Activated CD4-positive, CD25-positive, alpha-beta regulatory T cell treated with anti-CD3 and anti-CD28 coated beads, Interleukin-2, amount 50 U/mL, for 16 hours (primary cell): ENCODE measurements at places on chromosomes 11 and 22.

DNA sequence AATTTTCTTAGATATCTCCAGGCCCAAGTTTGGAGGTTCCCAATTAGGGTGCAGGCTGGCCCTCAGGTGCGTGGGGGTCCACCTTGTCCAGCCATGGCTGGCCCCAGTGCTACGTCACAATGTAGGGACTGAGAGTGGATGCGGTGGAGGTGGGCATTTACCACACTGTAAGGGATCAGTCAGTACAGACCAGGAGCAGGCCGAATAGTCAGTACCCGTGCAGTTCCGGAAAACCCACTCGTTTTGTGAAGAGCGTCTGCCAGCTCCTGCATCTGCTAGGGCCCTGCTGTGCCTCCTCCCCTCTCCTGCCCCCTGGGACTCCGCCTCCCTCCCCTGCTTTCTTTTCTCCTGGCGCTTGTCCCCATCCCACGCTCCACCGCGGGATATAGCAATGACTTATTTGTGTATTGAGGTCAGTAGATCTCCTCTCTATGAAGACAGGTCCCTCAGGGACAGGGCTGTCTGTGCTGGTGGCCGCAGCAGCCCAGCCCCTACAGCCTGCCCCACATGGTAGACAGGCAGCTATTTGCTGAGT lies 50.4 kb upstream of the SEPTIN5 start:
- DNase-seq, result no peak

GRCh38 chr11:19861171-19861570 lies 148.5 kb downstream of the NAV2 start:
- DNase-seq, result no peak

GRCh38 chr11:15745266-15745665 lies 611.1 kb downstream of the SOX6 start:
- no peak for DNase-seq

GRCh38 chr11:117796872-117797529 lies at the start of gene DSCAML1:
Gene DSCAML1 (minus strand): TSS chr11:117797216. CDS start chr11:117797079, 137 bp downstream.
- no peak for DNase-seq

- DNase-seq, result no peak
These were observed 8.0 kb upstream of the HTATIP2 start for GRCh38 chr11:20355221-20356219.

GRCh38 chr11:34243600-34244464 lies 114.0 kb downstream of the ABTB2 start:
- DNase-seq, result no peak

- DNase-seq, result no peak
These were observed 4.8 kb downstream of the VPS26B start for GRCh38 chr11:134229126-134229790.

GRCh38 chr11:94586546-94586945 lies 19.4 kb downstream of the PIWIL4 start:
- no peak for DNase-seq

DNA sequence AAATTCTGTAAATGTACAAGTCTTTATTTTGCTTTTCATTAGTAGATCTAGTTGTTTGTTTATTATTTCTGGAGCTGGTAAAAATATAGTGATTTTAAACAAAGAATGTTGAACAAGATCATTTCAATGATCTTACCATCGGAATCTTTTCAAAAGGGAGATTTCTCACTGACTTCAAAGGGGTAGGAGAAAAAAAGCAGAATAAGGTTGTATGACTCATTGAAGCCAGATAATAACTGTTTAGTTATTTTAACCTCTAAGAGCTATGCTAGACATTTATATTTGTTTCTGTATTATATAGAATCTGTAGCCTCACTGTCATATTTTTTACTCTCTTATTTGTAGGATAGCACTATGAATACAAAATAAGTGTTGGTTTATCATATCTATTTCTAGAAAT lies 8.1 kb upstream of the PDE3B start:
- DNase-seq, result no peak

DNA sequence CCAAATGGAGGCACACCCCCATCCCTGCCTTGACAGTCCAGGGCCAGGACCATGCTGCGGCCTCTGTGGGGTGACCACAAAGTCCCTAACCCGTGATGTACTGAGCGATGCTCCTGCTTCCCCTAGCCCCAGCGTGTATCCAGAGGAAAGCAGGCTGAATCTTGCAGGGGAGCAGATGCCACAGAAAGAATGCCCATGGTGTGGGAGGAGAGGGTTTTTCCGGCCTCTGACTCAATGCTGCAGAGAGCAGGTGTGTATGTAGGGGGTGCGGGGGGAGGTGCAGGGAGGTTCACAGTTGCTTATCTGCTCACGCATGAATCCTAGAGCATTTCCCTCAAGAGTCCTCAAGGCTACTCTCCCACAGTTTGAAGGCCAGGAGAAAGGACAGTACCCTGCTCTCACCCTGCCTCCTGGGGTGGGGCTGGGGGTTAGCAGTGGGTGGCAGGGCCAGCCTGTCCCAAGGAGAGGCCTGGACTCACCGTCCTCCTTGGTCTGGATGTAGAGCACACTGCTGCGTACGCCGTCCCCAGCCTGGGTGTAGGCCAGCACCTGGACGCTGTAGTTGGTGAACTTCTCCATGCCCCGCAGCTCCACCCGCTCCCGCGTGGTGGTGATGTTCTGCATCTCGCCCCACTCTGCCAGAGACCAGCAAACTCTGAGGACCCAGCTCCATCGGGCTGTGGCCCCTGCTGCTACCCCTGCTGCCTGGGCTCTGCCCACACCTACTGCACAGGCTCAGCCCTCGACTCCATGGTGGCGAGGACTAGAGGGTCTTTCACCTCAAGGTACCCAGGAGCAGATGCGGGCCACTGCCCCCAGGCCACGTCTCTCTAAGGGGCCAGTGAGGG lies 130.8 kb downstream of the CEP164 start:
- no peak for DNase-seq

GRCh38 chr11:128473636-128474035 lies 113.7 kb downstream of the ETS1 start:
- no peak for DNase-seq

DNA sequence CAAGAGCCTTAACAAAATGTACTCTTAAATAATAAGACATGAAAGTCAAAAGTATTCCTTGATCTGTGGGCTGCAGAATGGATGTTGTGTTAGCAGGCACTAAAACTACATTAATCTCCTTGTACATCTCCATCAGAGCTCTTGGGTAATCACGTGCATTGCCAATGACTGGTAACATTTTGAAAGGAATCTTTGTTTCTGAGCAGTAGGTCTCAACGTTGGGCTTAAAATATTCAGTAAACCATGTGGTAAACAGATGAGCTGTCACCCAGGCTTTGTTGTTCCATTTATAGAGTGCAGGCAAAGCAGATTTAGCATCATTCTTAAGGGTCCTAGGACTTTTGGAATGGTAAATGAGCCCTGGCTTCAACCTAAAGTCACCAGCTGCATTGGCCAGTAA lies 152.9 kb downstream of the PKNOX2 start:
- DNase-seq, result no peak

- DNase-seq, result no peak
These were observed 37.7 kb downstream of the DSCAML1 start for GRCh38 chr11:117759305-117759704.

DNA sequence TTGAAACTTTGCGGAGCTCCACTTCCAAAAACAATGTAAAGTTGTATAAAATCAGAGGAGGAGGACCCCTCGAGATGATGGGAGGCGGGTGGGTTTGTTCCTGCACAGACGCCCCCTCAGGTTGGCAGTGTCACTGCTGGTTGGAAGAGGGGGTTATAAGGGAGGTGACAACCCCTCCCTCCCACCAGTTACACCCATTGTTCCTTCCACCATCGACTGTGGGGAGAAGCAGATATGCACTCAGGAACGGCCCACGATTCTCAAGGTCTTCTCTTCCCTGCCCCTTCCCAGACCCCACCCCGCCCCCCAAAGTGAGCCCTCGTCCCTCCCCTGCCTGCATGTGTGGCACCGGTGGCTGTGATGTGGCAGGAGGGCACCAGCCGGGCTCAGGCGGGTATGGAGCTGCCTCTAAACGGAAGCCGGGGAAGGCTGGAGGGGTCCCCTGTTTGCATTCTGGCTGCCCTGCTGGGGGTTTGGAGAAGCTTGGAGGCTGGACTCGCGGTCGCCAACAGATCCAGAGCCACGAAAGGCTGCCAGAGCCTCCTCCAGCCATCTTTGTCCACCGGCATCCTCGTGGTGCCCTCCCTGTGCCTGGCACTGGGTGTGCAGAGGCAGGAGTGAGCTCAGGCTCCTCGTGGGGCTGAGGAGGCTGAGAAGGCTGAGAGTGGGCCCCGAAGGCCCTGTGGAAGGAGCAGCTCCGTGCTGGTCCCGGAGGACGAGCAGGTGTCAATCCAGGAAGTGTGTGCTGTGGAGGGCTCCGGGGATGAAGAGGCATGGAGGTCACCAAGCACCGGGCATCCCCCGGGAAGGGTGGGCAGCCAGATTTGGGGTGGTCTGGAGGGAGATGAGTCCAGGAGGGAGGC lies 778 bp downstream of the KDELR3 start:
- no peak for DNase-seq

GRCh38 chr11:17014321-17014832 lies at the start of gene PLEKHA7:
Gene PLEKHA7 (minus strand): TSS chr11:17014414. CDS start chr11:17014401, 13 bp downstream.
- DNase-seq, result no peak

- no peak for DNase-seq
These were observed 3.6 kb upstream of the TBC1D22A start for GRCh38 chr22:46758867-46759290.

DNA sequence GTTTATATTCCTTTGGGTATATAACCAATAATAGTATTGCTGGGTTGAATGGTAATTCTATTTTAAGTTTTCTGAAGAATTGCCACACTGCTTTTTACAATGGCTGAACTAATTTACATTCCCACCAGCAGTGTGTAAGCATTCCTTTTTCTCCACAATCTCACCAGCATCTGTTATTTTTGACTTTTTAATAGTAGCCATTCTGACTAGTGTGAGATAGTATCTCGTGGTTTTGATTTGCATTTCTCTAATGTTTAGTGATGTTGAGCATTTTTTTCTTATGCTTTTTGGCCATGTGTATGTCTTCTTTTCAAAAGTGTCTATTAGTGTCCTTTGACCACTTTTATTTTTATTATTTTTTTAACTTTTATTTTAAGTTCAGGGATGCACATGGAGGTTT lies 275.3 kb downstream of the METTL15 start:
- DNase-seq, result no peak

DNA sequence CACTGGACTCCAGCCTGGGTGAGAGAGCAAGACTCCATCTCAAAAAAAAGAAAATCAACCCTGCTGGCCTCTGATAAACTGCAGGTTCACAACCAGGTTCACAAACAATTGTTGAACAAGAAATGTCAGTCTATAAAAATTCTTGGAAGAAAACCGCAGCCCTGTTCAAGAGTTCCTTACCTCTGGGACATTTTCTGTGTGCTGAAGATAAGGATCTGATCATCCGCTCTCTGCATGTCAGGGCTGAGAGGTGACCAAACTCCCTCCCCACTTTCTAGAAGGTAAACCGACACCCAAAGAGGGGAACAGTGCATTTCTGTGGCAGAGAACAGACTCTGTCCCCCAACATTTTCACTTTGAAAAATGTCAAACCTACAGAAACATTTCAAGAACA lies 4.2 kb upstream of the UPK3A start:
- DNase-seq, result no peak

- DNase-seq, result no peak
These were observed 76.1 kb downstream of the BBOX1 start for GRCh38 chr11:27116684-27117083.

GRCh38 chr11:74844072-74844471 lies 95.4 kb downstream of the RNF169 start:
- DNase-seq, result no peak

GRCh38 chr11:76588455-76589325 lies 81.9 kb downstream of the LRRC32 start:
- peak; percentile 41 for DNase-seq

DNA sequence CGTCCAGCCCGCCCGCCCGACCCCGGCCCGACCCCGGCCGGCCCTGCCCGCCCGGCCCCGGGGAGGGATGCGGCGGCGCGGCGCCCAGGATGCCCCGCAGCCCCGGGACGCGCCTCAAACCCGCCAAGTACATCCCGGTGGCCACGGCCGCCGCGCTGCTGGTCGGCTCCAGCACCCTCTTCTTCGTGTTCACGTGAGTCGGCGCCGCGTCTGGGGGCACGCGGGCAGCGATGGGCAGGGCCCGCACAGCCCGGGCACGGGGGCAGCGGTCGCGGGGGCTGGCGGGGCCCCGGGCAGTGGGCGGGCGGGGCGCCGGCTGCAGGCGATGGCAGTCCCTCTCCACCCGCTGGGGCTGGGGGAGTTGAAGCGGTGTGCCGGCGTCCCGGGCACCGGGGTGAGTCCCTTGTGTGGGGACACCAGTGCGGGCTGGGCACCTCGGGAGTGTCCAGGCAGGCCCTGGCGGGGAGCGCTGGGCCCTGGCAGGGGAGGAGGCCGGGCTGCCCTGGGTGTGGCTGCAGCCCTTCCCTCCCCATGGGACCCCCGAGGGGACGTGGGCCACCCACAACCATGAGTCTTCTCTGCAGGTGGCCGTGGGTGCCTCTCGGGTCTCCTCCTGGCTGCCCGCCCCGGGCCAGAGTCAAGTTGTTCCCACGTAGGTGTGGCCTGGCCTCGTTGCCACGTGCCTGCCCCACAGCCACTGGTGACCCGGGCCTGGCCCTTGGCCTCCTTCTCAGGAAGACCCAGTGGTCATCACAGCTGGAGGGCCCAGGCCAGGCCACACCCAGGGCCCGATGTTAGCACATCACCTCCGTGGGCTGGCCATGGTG lies 468 bp downstream of the ZDHHC8 start:
- DNase-seq, result no peak

GRCh38 chr11:57403802-57404147 lies 13.3 kb upstream of the PRG2 start:
- DNase-seq, result no peak

DNA sequence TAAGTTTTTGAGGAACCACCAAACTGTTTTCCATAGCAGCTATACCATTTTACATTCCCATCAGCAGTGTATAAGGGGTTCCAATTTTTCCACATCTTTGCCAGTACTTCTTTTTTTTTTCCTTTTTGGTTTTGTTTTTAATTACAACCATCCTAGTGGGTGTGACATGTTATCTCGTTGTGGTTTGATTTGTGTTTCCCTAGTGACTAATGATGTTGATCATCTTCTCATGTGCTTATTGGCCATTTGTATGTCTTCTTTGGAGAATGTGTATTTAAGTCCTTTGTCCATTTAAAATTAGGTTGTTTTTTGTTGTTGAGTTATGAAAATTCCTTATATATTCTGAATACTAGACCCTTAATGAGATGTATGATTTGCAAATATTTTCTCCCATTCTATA lies 59.3 kb downstream of the STIM1 start:
- DNase-seq, result no peak

GRCh38 chr22:30132290-30132996 lies 52.2 kb downstream of the HORMAD2 start:
- no peak for DNase-seq

DNA sequence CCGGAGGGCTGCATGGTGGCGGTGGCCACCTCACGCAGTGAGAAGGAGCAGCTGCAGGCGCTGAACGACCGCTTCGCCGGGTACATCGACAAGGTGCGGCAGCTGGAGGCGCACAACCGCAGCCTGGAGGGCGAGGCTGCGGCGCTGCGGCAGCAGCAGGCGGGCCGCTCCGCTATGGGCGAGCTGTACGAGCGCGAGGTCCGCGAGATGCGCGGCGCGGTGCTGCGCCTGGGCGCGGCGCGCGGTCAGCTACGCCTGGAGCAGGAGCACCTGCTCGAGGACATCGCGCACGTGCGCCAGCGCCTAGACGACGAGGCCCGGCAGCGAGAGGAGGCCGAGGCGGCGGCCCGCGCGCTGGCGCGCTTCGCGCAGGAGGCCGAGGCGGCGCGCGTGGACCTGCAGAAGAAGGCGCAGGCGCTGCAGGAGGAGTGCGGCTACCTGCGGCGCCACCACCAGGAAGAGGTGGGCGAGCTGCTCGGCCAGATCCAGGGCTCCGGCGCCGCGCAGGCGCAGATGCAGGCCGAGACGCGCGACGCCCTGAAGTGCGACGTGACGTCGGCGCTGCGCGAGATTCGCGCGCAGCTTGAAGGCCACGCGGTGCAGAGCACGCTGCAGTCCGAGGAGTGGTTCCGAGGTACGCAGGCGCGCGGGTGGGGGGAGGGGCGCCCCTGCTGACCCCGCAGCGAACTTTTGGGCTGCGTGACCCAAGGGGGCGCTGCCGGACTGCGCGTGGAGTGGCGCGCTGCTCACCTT lies 670 bp downstream of the NEFH start:
- DNase-seq, result no peak
